ENCODE measurements at places on chromosomes 12 and 14.

DNA sequence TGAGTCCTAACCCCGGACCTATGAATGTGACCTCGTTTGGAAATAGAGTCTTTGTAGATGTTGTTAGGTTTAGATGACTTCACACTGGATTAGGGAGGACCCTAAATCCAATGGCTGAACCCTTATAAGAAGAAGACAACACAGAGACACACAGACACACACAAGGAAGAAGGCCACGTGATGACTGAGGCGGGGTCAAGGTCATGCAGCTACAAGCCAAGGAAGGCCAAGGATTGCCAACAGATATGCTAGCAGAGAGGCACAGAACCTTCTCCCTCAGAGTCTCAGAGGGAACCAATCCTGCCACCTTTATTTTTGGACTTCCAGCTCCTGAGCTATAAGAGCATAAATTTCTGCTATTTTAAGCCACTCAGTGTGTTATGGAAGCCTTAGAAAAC lies 31.8 kb downstream of the LTBP2 start:
- DNase-seq = no peak

DNA sequence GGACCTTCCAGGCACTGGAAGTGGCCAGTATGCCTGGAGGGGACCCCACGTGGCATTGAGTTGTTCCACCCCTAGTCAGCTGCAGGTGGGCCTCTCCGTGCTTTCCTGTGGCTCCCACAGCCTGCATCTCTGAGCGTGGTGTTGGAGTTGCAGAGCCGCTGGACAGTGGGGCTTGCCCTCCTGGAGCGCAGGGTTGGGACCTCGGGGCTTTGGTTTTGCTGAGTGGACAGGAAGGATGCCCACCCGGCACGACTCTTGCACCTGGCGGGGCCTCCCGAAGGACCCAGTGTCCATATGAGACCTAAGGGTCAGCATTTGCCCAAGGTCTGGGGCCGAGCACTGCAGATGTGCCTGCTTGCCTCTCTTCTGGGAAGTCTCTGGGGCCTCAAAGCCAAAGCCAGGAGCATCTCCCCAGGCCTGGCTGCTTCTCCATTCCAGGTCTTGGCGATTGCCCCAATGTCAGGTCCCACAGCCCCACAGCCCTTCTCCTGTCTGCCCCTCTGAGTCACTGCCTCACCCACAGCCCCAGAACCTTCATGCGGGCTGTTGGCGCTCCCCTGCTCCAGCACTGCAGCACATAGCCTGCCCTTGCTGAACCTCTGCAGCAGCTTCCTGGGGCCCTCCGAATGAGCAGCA lies 1.5 kb downstream of the PACS2 start:
- no peak for DNase-seq

- peak; percentile 50 for DNase-seq
Measured at GRCh38 chr14:35287431-35288013, 4.7 kb upstream of the PSMA6 start.

DNA sequence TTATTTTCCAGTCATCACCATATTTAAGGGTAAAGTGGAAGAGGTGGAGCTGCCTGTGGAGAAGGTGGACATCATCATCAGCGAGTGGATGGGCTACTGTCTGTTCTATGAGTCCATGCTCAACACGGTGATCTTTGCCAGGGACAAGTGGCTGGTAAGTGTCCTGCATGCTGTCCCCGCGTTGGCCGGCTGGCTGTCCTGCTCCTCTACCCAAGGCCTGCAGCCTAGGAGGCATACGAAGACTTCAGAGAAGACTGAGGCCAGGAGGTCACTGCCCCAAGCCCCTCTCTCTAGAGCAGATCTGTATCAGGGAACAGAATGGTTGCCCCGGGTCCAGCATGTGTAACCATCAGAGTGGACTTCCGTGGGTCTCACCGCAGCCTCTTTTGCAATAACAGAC lies 77.7 kb downstream of the PRMT8 start:
- no peak for DNase-seq

DNA sequence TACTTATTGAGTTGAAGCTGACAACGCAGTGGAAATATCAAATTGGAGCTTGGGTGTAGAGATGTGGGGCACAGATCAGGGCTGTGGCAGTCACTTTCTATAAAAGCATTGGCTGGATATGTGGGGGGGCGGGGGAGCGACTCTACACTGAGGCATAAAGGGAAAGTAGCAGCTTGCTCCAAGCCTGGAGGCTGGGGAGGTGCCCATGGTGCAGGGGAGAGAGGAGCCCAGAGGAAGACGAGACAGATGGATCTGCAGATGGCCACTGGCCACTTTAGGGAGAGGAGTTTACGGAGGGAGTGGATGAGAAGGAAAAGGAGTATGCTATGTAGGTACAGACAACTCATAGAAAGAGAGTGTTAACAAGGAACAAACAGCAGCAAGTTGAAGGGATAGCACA lies 13.5 kb upstream of the NGB start:
- no peak for DNase-seq

DNA sequence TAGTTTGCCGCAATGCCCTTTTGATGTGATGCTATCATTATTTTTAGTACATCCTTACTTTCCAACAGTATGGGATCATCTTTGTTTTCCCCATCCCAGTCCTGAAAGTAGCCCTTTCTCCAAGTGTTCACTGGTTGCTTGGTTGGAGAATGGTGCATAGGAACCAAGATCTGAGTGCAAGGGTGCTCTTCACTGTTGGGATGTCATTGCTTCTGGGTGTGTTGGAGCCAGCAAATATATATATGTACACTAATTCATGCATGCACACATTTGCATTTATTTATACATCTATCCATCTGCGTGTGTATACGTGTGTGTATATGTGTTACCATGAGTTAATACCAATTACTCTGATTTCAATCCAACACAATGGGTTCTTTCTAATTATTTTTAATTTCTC lies 64.1 kb upstream of the RFLNA start:
- no peak for DNase-seq

- no peak for DNase-seq
Measured at GRCh38 chr14:103198131-103199105, 75.2 kb downstream of the TNFAIP2 start.

- DNase-seq = no peak
Measured at GRCh38 chr12:24244231-24244630, 294.8 kb upstream of the SOX5 start.

DNA sequence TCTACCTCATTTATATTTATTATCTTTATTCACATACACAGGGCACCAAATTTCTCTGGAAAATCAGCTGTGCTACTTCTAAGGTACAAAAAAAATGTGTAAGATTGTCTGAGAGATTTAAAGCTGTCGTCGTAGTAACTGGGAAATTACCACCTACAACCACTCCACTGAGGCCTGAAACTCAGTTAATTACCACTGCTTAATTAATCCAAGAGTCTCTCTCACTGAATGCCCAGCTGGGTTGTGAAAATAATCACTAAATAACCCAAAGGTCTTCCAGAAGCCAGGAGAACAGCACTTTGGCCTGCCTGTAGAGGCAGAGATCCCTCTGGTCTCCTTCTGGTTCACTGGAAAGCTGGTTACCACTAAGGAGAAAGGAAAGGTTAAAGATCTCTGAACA lies 207.2 kb upstream of the TMPO start:
- no peak for DNase-seq

GRCh38 chr12:46722394-46723185 lies 103.2 kb downstream of the SLC38A4 start:
- DNase-seq = no peak

- DNase-seq = no peak
Measured at GRCh38 chr14:33631441-33631840, 319.4 kb downstream of the EGLN3 start.

- DNase-seq = no peak
Measured at GRCh38 chr12:28938581-28939235, 210.4 kb upstream of the FAR2 start.

DNA sequence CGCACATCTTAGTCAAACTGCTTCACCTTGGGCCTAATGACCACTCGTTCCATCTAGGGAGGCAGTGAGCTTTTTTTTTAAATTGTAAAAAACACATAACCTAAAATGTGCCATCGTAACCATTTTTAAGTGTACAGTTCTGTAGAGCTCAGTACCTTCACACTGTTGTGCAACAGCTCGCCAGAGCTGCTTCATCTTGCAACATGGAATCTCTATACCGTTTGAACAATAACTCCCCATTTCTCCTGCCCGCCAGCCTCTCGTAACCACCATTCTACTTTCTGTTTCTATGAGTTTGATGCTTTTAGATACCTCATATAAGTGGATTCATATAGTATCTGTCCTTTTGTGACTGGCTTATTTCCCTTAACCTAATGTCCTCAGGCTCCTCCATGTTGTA lies 196.2 kb downstream of the CHST11 start:
- DNase-seq = no peak

GRCh38 chr12:106767206-106767605 lies 7.3 kb upstream of the RIC8B start:
- no peak for DNase-seq

DNA sequence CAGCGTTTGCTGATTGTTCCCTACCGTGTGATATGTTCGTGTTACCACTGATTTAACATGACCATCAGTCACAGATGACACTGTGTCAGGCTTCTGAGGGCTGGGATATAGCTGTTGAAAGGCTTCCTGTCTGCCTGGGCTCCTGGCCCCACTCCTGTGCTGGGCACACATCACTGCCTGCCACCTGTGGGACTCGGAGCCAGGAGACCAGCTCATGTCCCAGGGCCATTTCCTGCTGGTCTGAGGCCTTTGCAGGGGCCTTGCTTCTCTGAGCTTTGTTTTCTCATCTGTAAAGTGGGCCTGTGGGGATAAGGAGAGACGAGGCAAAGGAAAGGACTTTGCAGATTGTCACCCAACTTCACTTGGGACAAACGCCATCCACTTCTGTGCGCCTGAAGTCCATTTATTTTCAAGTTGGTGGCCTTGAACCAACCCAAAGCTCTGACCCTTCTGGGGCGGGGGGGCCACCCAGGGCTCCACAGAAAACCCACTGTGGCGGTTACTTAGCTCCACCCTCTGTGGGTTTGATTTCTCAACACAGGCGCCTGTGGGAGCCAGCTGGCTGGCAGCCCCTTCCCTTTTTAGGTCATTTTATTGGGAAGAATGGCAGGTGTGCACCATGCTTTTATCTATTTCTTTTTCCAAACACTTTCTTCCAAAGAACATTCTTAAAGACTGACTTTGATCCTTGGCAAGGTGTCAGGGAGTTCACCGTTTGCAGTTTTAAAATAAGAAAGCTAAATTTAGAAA lies 54.1 kb downstream of the BEGAIN start:
- no peak for DNase-seq

DNA sequence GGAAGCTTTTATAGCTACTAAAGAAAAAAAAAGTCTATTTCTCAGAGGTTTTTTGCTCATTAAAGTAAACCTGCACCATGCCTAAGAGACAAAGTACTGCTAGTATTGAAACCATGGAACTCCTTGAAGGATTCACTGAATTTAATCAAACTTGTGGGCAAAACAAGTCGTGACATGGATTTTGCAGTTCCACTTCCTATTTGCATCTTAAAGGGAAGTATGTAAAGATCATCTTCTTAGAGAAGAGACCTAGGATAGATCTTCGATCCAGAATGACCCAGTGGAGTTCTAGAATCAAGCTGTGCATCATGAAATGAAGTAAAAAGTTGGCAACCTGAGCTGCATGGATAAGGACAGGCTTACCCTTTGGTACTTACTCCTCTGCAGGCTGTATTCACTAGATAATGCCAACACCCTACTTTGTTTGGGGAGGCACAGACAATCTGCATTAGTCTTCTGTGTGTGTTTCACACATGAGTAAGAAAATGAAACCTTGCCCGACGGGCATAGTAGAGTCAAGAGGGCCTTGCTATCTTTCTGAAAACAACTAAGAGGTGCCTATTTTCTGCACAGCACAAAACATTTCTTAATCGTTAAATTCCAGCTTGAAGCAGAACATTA lies 1.9 kb downstream of the GNG2 start:
- DNase-seq = no peak

DNA sequence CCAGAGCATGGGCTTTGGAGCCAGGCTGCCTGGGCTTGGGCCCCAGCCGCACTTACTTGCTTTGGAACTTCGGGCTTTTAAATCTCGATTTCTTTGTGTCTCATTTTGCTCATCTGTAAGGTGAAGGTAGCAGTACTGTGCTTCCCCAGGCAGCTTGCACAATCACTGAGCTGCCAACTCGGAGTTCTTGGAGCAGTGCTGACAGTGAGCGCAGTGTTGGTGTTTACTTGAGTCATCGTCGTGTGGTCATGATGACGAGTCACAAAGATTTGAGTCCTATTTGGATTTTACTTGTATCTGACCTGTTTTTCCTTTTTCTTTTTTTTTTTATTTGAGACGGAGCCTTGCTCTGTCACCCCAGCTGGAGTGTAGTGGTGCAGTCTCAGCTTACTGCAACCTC lies 31.3 kb upstream of the ATF1 start:
- DNase-seq = no peak

DNA sequence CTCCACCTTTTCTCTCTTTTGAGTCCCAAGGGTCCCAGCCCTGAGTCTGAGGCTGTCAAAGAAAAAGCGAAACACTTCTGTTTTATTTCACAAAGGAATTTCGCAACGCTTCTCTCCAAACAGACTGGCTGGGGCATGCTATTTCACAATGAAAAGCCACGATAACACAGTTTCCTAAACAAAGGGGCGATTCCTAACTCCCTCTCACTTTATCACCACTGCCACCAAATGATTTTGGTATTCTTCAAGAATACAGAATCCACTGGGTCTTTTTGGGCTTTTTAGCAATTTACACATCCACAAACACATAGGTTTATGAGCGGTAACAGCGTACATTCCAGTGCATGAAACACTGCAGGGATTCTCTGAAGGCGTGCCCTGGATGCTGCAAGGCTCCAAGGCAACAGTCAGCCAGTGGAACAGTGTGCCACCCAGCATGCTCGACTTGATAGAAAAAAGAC lies 161.2 kb downstream of the DAD1 start:
- DNase-seq = no peak

Measured in stimulated activated CD4-positive, alpha-beta T cell treated with anti-CD3 and anti-CD28 coated beads, Interleukin-4, amount 100 ng/mL, for 1 hour (primary cell).